Cerebellar nuclear complex (tissue), 1 donor: ENCODE measurements at places on chromosomes 5 and 9.

DNA sequence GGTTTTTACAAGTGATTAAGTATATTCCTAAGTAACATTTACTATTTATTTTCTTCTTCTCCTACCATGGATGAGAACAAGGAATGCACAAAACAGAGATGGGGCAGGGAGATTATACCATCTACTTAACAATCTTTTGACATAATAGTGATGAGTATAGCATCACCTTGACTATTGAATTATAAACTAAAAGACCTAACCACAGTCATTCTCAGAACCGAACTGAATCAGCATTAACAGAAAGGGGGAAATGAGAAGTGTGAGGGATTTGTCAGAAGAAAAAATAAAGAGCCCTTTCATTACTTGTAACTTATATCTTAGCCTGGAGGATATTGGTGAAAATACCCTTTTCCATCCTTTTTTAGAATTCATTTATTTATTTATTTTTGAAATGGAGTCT, 21.9 kb downstream of the OR2Y1 start:
- DNase-seq, result no peak

DNA sequence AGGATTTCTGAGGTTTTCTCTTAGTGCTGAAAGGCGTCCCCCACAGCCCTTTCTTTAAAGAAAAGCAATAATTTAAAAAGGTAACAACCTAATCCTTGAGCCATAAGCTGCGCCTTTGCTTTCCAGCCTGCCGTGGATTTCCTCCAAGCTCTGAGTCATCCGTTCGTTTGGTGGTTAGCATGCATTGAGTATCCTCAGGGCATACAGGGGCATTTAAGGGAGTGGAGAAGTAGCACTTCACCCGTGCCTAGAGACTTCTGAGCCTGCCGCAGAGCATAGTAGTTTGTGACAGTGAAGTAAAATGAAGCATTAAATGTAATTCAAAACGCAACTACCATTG, 892 bp upstream of the TNC start:
- no peak for DNase-seq

- DNase-seq, result no peak
Observed at GRCh38 chr9:132125944-132126679, 35.7 kb upstream of the NTNG2 start.

- no peak for DNase-seq
Observed at GRCh38 chr9:126694206-126695081, 80.7 kb downstream of the LMX1B start.

DNA sequence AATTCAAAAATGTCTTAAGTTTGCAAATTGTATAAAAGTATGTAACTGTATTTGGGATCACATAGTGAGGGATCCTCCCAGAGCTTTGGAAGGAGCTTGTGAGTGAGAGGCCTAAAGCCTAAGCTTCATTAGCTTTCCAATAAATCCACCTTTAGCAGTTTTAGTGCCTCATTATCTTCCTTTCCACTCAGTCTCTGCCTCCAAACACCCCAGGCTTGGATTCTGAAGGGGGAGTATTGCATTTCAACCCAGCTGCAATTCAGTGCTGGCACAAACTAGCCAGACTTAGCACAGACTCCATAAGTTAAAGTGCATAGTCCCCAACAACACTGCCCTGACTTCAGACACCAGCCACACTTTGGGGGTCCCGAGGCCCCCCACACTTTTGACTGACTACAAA, 113.5 kb downstream of the SMARCA2 start:
- no peak for DNase-seq
